ENCODE measurements at places on chromosomes 4 and X. TPM values are rescaled to one million over a fixed set of nuclear protein-coding genes. Genes with fewer than 3 reads are reported as not detected.

GRCh38 chr4:189463734-189464133 is 476.9 kb upstream of the FRG1 start:
- DNase-seq: no peak

DNA sequence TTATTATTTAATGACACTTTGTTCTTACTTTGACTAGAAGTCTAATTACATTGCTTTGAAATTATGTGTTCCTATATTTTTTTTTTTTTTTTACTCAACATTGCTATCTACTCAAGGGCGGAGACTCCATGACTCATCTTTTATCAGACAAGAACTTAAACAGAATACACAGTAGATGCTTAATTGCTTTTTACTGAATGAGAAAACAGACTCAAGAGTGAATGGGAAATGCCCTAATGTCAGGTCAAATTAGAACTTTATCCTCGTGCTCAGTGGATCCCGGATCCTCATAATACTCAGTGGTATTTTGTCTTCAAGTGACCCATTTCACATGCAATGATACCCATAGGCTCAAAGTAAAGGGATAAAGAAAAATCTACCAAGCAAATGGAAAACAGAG is 954.5 kb upstream of the IGFBP7 start:
- no peak for DNase-seq

GRCh38 chr4:80333121-80333520 is 2.4 kb upstream of the CFAP299 start:
- DNase-seq: no peak

DNA sequence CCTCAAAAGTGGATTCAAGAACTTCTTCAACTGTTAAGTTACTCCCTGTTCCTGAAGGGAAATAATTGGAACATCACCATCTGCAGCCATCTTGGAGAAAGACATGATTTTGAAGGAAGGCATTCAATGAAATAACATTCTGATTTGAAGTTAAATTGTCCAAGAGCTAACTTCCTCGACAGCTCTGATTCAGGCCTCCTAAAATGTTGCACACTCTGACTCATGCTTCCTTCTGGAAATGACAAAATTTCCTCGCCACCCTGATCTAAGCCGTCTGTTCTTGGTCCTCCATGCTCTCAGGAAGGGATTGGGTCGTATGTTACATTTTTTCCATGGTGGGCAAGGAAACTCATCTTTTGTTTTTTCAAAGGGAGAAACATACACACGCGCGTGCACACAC is 496.9 kb upstream of the DIPK2B start:
- no peak for DNase-seq

DNA sequence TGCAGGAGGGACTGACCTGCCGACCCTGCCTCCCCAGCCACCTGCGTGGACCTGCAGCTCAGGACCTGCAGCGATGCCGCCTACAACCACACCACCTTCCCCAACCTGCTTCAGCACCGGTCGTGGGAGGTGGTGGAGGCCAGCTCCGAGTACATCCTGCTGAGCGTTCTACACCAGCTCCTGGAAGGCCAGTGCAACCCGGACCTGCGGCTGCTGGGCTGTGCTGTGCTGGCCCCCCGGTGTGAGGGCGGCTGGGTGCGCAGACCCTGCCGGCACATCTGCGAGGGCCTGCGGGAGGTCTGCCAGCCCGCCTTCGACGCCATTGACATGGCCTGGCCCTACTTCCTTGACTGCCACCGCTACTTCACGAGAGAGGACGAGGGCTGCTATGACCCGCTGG is 8.5 kb downstream of the CPZ start:
- DNase-seq: no peak

DNA sequence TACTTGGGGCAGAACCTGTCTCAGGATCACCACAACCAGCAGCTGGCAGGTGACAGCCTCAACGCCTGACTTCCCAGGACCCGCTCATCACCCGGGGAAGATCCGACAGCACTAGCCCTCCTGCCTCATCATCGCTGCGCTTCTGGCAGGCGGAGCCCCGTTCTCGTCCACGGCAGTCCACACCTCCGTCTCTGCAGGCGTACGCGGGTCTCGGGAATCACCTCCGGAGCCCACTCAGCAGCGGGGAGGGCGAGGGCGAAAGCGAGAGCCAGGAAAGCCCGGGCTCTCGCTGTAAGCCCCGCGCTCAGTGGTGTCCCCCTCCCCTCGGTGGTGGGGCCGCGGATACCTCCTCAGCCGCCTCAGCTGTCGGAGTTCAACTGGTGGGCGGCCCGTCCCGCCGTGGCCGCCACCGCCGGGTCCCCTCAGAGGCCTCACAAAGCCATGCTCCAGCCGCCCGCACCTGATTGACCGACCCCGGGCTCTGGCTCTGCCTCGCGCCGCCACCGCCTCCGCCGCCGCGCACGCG is 518 bp upstream of the CNKSR2 start:
- DNase-seq: no peak

GRCh38 chrX:85963736-85964135 is 83.6 kb downstream of the CHM start:
- DNase-seq: no peak

- DNase-seq: no peak
Observed at GRCh38 chr4:104500442-104500841, 5.7 kb upstream of the CXXC4 start.

DNA sequence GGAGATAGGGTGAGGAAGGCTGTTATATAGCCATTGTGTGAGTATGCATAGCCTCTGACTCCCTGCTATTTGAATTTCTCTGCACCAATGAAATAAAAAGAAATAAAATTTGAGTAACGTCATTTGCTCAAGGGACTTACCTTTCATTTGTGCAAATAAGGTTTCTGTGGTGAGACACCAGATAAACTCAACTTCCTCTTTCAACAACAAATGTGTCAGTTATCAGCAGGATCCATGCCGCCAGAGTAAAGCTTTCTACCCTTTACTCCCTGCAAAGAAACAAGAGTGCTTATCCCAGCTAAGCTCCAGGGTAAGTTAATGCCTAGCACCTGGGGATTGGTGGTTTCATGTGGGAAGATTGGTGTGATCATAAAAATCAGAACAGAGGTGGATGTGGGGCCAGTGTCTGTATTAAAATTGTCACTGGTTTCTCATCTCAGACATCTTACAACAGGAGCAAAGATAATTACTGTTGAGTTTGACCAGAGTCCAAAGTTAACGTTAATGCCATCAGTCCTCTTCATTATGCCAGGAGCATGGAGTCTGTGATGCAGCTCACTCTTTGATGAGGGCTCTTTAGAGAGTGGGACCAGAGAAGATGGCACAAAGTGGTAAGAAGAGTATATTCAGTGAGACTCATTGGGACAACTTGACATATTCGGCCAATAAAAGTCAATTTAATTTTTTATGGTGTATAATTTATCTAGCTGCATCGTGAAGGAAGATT is at the start of gene P2RY10:
Gene P2RY10 (plus strand): TSS at position 206 of the 727 bp plus-strand sequence. CDS start 15,130 bp downstream, outside the sequence.
- no peak for DNase-seq

- no peak for DNase-seq
Observed at GRCh38 chr4:86250619-86251018, 109.2 kb downstream of the MAPK10 start.

DNA sequence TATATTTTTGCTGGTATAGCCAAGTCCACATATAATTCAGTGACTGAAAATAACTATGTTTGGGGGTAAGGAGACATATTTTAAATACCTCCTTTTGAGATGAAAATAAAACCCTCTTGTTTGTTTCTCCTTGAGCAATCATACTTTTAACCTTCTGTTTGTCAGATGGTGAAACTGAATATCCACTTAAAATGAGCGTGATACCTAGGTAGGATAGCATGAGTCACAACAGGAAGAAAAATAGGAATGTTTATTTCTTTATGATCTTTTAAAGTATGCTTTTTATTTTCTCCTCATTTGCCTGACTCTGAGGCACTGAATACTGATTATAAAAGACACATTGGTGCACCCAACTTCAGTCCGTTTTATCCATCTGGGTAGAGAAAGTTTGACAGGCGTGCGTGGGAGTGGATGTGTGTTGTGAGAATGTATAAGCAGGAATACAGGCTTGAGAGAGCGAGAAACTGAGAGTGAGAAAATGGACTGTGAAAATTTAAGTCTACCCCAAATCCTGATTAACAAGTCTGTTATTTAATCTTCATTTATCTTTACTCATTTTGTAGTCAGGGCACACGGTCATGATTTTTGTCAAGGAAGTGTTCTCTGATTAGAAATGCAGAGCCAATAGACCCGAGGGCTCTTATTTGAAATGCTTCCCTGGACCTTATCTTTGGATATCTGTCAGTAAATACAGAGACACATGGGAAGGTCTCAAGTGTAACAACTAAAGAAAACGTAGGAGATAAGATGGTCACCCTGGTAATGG is 62.1 kb upstream of the ANTXR2 start:
- no peak for DNase-seq

DNA sequence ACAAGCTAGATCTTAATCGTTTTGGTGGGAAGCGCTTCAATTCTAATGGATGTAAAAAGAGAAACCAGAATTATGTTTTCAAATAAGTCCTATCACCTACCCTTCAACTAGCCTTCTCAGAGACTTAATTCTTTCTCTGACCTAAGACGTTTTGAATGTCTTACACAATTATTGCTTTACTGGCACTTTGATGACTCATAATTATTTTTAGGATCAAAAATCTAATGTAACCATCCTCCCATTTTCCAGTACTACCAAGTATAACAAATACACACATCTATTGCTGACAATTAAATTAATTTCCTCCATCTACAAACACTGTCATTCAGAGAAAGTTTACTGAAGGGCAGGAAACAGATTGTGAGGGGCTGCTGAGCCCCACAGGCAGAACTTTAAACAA is 108.6 kb downstream of the PPP3CA start:
- no peak for DNase-seq

DNA sequence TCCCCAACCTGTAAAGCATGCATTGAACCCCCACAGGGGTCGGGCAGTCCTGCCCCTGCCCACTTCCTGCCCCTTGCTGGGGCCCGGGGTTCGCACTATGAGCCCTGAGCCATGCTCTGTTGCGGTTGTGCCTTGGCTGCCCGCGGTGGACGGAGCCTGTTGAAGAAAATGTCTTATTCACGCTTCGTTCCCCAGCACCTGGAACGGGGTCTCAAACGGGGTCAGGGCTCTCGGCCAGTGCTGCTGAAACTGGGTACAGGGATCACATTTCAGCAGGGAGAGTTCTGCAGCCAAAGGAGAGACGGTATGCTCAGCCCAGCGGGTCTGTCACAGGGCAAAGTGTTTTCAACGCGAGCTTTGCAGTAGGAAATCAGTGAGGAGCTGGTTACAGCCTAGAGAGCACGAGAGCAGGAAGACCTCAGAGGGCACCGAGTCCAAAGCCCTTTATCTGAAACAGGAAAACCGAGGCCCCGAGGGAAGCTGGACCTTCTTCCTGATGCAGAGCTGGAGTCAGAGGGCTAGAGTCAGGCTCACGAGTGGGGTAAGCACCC is 46.3 kb upstream of the AFAP1 start:
- no peak for DNase-seq

DNA sequence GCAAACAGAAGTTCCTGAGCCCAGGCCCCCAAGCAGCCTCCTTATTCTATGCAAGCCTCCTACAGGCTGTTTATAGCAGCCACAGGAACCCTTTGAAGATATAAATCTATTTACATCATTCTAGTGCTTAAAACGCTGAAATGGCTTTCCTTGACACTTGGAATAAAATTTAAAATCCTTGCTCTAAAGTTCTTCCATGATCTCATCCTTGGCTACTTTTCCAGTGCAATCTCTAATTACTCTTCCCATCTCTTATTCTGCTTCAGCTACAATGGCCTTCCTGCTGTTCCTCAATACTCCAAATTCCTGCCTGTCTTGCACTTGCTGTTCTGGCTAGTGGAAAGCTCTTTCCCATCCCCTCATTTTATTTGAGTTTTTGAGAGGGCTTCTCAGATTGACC is 634.2 kb upstream of the NR3C2 start:
- DNase-seq: no peak

DNA sequence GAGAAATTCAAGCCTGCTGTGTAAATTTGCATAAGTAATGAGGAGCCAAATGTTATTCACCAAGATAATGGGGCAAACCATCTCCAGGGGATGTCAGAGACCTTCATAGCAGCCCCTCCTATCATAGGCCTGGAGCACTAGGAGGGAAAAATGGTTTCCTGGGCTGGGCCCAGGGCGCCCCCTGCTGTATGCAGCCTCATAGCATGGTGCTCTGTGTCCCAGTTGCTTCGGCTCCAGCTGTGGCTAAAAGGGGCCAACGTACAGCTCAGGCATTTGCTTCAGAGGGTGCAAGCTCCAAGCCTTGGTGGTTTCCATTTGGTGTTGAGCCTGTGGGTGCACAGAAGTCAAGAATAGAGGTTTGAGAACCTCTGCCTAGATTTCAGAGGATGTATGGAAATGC is 859.3 kb downstream of the RPA4 start:
- no peak for DNase-seq

- DNase-seq: no peak
Observed at GRCh38 chr4:6962211-6963041, 52.8 kb downstream of the TBC1D14 start.

- no peak for DNase-seq
Observed at GRCh38 chr4:20281453-20281852, 29.7 kb downstream of the SLIT2 start.

DNA sequence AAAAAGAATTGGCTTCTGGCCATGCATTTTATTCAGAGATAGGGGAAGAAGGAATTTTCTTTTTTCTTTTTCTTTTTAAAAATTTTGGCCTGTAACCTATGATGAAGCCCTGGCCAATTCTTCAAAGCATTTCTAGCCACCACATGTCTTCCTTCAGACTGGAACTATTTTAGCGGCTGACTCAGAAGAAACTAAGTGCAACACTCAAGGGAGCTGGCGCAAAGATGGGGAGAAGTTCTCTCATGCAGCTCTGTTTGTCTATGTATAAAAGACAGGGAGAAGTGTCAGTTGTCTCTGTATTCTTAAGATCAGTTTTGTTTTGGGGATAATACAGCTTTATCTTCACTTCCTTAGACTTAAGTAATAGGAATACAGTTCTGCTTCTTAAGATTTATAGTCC is 46.1 kb downstream of the MBNL3 start:
- no peak for DNase-seq

- no peak for DNase-seq
Observed at GRCh38 chr4:183035726-183036415, 63.2 kb upstream of the WWC2 start.

DNA sequence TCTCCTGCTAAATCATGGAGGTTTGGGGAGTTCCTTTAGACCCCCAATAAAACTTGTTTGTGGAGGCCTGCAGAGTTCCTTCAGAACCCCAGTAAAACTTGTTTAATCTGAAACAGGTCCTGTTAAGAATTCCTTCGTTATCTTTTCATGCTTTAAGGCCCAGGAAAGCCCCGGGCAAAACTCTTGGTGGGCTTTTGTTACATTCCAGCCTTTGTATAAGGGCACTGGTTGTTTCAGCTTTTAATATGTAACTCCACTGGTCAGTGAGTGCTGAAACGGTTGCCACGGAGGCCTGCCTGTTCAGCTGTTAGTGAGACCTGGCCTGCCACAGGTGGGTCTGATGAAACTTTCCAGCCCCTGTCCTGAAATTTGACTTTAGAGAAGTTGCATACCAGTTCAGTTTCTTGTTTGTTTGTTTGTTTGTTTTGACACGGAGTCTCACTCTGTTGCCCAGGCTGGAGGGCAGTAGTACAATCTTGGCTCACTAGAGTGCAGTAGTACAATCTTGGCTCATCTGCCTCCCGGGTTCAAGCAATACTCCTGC is 12.4 kb upstream of the DHRSX start:
- DNase-seq: no peak

The TEX13D gene
- not detected for total RNA-seq

The COL4A5 gene
- total RNA-seq: 98.8 TPM

The TMEM185A gene
- 20.3 TPM for total RNA-seq

The EIF2S3 gene
- total RNA-seq: 168 TPM

The COX7B2 gene
- total RNA-seq: not detected

The KIT gene
- total RNA-seq: 24.4 TPM

The CACNA1F gene
- 0.20 TPM for total RNA-seq

The IL2 gene
- total RNA-seq: 3.4 TPM
